ENCODE measurements at places on chromosomes 4 and X. TPM values are rescaled to one million over a fixed set of nuclear protein-coding genes. Genes with fewer than 3 reads are reported as not detected.

Gene CTPS2
- 8.1 TPM for total RNA-seq

Gene TRAM1L1
- 2.8 TPM for total RNA-seq

Gene SMIM10L2A
- 0.03 TPM for total RNA-seq

Gene VSIG1
- total RNA-seq, result not detected

Gene UGT2B17
- total RNA-seq, result not detected

Gene CT45A1
- 2.4 TPM for total RNA-seq

Gene ARX
- total RNA-seq, result 0.56 TPM

All from SK-MEL-5 (cell line).